Dermis microvascular lymphatic vessel endothelial cell (primary cell): ENCODE measurements at places on chromosomes 1 and 21. TPM values are rescaled to one million over a fixed set of nuclear protein-coding genes. Genes with fewer than 3 reads are reported as not detected.

GRCh38 chr1:3053366-3053980 lies 15.5 kb upstream of the PRDM16 start:
- no peak for DNase-seq

BEND5 gene
- 0.77 and 2.3 TPM in 2 replicates for total RNA-seq

RNU1-3 gene
- under 0.01 TPM in 2 replicates for total RNA-seq

SLAMF8 gene
- not detected in 2 replicates for total RNA-seq

DNA sequence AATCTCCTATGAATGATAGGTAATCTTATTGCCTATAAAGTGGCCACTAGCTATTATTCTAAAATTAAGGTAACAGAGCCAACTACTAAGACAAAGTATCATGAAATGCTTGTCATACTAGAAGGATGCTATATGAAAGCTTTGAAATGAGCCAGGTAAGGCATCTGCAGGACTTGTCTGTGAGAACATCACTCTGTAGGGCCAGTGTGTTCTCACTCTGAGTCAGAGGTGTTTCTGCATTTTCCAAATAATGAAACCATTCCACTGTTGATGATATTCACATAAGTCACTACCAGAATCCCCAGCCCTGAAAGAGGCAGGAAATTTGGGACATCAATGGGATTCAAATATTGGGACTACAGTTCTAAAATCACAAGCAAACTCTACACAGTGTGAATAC lies 25.8 kb upstream of the GBP5 start:
- no peak for DNase-seq

GRCh38 chr1:100377590-100378361 lies 25.5 kb downstream of the CDC14A start:
- DNase-seq: no peak

GRCh38 chr1:6253380-6253779 lies 7.5 kb downstream of the GPR153 start:
- DNase-seq: no peak

DNA sequence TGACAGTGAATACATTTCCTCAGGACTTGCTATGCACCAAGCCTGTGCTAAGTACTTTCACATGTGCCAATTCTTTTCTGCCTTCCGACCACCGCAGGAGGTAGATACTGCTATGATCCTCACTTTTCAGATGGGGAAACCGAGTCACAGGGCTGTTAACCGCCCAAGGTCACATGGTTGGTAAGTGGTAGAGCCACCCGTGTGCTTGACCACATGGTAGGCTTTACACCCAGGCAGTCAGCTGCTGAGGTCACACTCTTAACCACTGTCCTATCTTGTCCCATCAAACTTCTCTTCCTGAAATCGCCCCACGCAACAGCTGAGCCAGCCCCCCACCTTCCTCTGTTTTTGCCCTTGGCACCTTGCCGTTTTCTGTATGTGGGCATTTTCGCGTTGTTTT lies 31.0 kb upstream of the SDHB start:
- no peak for DNase-seq

DNA sequence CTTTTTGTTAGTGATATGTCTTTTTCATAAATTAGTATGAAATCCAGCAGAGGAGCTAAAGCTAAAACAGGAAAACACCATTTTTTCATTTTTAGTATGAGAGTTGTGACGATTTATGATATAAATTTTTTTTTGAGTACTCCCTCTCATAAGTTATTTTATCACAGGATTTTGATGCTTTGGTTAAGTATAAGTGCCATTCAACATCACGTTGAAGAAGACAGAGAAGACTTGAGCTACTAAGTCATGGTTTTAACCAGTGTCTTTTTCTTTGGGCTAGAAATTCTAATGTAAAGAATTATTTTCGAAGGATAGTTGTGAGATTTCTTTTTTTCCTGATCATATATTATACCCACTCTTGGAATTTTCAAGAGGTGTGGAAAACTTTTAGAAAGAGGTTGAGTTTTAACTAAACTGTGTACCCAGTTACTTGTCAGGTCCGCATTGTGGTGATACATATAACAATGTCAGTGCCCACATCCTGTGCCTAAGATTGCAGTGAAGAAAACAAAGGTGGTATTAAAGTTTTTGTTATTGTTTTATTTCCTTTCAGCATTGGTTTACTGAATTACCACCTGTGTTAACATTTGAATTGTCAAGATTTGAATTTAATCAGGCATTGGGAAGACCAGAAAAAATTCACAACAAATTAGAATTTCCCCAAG lies 93.8 kb downstream of the USP25 start:
- no peak for DNase-seq

DNA sequence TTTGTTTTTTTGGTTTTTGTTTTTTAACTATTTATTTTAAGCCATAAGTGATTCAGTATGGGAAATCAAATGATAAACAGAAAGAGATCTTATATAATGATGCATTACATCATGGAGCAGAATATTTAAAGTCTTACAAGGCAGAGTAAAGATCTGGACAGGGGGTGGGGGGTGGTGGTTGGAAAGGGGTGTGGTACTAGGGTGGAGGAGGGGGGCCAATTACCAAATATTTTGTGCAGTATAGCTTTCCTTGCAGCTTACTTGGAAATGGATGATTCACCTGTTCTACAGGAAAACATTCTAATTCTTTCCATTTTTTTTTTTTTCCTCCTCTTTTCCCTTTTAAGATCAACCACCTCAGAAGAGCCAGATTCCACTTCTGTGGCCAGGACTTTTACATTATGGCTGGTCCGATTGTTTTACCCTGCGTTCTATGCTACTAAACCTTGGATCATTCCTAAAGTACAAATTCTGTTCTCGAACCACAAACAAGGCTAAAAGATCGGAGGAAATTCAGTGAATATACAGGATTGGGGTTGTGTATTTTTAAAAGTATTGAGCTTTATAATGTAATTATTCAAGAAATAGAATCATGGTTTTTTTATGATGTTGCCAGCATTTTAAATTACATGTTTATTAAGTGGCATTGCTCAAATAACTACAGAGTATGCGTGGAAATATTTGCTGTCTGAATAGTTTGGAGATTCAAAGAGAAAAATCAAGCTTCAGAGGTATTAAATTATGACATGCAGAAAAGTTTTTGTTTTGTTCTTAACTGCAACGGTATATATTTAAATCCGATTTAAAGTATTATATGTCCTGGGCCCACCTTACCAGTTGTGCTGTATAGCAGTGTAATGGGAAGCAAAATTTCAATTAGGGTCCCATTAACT lies 859.5 kb downstream of the USP25 start:
- DNase-seq: no peak

GRCh38 chr1:151165281-151165737 lies 393 bp downstream of the LYSMD1 start:
- DNase-seq: no peak

PROX1 gene
- 56.4 and 112 TPM in 2 replicates for total RNA-seq

DNA sequence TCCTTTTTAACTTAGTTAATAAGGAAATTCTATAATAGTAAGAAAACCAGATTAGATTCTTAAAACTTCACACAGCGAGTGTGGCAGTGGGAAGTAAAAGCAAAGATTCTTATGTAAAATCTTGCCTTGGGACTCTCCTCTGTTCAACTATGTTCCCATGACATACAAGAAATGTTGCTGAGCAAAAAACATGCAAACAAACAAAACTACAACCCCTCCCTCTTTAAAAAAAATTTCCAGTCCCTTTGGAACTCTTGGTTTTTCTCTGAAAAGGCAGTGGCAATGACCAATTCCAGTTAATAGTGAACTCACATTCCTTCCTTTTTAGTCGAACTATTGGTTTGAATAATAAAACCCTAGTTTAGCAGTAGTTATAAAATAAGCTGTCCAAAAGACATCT lies 453.1 kb upstream of the ZRANB2 start:
- DNase-seq: no peak

DNA sequence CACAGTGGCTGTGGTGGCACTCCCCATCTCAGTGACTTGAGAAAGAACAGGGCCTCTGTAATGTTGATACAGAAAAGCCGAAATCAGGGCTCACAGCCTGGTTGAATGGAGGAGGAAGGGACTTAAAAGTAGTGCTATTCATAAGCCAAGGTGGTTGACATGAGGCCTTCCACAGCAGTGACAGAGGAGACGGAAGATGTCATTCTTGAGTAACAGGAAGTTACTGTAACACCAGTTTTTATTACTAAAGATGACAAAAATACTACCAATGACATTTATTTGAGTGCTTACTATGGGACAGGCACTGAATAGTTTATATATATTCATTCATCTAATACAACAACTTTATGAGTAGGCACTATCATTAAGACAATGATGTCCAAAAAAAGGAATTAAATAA lies 52.8 kb upstream of the GNG12 start:
- DNase-seq: no peak
